ENCODE measurements at places on chromosomes 12 and 14.
A peak's percentile ranks its signal among the peaks of the same experiment; 100 is the strongest.

- DNase-seq = peak; percentile 6
These were observed 30.4 kb upstream of the IFT81 start for GRCh38 chr12:110093631-110094311.

DNA sequence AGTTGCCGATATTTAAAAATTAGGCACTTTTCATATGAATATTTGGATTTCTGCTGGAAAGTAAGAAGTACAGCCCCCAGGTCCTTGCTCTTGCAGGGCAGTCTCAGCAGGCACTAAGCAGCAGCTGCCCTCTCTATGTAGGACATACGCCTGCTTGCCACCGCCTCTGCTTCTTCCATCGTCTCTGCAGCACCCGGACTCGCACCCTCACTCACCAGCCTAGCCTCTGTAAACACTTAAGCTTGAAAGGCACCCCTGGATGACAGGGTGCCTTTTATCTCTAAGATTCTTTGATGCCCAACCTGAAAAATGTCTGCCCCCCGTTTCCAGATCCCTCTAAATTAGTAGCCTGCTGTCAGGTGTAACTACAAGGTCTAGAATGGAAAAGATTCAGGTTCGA lies 19.0 kb downstream of the OTUB2 start:
- DNase-seq = no peak

DNA sequence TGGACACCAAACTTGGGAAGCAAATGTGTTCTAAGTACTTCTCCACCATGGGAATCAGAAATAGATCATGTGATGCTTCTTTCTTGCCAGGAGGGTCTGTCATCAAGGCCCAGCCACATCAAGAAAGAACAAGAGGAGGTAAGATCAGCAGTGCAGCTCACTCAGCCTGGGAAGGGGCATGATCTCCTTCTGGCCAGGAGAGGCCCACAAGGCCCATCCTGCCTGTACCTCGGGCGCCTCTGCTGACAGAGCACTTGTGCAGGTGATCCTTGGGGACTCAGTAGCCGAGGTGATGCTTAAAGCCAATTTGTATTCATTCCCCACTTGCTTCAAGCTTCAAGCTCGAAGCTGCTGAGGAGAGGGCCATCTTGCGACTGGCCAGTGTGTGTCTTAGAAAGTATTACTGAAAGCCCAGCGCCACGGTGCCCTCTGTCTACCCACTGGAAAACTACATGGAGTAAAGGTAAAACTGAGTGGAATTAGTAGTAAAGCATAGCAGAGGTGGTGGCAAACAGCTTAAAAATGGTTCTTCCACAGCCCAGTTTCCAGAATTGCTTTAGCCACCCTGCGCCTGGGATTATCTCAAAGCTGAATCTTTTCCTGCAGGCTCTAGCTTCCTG lies 26.2 kb downstream of the RTRAF start:
- DNase-seq = no peak

DNA sequence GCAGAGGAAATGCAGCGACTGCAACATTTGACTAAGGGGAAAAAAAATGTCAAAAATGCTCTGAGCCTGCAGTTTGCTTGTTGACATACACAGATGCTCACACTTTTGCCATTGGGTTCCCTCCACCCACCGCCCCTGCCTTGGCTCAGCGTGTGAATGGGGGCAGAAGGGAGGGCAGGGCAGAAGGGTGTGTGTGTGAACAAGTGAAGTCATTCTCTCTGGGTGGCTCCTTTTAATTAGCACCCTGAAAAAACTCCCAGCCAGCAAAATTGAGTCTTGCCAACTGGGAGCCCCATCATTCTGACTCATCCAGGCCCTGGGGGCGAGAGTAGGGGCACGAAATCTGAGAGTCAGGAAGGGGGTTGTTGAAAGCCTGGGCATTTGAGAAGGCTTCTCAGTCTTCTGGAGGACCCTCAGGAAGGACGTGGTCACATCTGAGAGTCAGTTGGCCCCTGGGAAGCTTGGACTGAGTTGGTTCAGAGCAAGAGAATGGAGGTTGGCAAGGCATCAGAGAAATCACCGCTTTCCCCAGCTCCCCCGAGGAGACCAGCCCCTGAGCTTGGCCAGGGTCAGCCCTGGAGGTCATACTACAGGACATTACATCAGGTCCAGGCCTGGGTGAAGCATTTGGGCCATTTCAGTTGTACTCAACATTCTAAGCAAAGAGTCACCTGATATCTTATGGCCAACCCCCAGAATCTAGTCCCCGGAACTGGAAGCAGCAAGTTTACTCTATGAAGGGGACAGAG lies 22.7 kb upstream of the KRT78 start:
- no peak for DNase-seq

DNA sequence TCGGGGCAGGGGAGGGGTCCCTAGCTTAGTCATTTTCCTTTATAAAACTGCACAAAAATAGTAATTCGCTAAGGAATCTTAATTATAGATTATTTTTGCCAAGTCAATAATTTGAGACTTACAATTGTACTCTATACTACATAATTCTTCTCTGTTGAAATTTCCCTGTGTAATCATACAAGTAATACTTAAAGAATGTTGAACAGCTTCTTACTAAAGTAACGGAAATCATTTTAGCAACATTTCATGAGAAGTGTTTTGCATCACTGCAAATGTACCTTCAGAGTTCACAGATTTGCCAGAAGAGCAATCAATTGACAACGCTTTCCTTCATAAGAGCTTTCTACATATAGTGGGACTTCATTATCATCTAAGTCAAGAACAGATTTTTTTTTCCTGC lies 7.9 kb upstream of the GNG2 start:
- DNase-seq = no peak

DNA sequence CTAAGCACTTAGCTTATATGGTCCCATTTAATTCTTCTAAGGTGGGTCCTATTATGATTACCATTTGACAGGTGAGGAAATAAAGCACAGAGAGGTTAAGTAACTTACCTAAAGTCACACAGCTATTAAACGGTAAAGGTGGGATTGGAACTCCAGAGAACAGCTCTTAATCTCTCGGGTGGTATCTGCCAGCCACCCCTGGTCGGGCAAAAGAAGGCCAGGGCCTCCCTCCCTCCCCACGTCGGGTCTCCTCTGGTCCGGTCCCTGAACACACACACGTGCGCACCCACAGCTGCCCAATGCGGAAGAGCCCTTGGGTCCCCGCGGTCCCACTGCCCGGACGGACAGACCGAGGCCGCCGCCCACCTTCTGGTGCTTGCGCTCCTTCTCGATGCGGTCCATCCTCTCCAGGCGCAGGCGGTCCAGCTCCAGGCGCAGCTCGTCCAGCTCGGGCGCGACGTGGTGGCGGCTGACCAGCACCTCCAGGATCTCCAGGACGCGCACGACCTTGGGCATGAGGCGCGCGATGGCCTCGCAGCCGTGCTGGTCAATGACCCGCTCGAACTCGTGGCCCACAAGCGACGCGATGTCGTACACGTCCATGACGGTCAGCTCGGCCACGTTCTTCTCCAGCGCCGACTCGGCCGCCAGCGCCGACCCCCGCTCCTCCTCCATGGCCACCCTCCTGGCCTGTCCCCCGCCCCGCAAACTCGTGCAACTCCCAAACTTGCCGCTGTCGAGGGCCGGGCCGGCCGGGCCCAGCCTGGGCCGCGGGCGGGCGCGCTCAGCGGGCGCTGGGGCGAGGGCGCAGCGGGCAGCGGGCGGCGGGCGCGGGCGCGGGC lies 490 bp downstream of the RILPL1 start:
- DNase-seq = peak; percentile 73

GRCh38 chr14:68610251-68610793 lies 182.5 kb downstream of the ZFP36L1 start:
- DNase-seq = no peak

DNA sequence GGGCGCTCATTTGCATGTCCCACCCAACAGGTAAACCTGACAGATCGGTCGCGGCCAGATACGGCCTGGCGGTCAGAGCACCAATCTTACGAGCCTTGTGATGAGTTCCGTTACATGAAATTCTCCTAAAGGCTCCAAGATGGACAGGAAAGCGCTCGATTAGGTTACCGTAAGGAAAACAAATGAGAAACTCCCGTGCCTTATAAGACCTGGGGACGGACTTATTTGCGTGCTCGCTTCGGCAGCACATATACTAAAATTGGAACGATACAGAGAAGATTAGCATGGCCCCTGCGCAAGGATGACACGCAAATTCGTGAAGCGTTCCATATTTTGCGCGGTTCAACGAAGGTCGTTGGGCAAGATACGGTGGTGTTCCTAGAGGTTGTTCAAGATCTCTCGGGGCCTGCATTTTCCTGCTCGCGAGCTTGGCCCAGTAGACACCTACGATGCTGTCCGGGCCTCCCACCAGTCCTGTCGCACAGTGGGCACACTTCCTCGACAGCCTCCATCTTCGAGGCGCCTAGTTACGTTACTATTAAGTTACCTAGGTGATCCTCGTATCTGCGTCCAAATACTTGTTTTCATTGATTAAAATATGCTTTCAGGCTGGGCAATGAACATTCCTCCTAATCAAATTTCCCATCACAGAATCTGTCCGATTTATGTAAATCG lies at the start of gene RNU6-7:
TSS of gene RNU6-7 (plus strand) at position 230 of the 675 bp plus-strand sequence.
- peak; percentile 95 for DNase-seq

- DNase-seq = no peak
These were observed 1.2 kb downstream of the SNX6 start for GRCh38 chr14:34628681-34629135.

DNA sequence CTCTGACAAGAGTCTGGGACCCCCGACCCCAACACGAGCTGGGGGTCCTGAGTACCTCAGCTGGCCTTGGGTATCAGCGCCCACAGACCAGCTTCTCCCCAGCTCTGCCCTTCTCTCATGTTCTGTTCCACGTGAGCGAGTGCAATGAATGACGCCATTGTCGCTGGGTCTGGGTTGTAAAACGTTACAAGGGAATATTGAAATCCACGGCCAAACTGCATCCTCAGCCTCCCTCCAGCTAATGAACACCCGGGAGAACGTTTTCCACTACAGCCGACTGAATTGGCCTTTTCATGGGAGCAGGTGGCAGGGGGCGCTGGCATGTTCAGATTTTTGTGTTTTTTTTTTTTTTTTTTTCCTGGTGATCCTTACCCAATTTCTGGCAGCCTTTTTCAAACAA lies 34.7 kb downstream of the TBX5 start:
- peak; percentile 37 for DNase-seq

GRCh38 chr12:116480210-116480810 lies 78.9 kb upstream of the MAP1LC3B2 start:
- DNase-seq = no peak

DNA sequence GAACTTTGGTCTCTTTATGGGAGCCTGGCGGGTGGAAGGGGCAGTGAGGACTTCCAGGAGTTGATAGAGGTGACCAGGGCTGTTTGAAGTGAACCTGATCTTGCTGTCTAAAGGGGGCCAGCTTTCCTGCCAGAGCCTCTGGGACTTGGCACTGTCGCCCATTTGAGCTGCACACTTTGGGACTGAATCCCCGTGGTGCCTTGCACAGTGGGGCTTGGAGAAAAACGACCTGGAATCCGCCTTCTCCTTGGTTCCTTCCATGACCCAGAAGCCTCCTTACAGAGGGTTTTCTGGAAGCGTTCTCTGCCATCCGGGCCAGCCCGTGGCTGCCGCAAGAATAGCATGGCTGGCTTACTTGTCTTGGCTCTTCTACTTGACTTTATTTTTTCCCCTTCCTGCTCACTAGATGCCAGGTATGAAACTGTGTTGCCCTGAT lies 2.0 kb downstream of the RFLNA start:
- DNase-seq = no peak

- no peak for DNase-seq
These were observed 20.2 kb downstream of the OR4N2 start for GRCh38 chr14:19823765-19824164.

- no peak for DNase-seq
These were observed 83.6 kb downstream of the ANKS1B start for GRCh38 chr12:99901181-99901580.

- DNase-seq = no peak
These were observed 79.1 kb downstream of the GRIP1 start for GRCh38 chr12:66599816-66600215.

GRCh38 chr12:24861766-24862540 lies 86.9 kb downstream of the BCAT1 start:
- no peak for DNase-seq

DNA sequence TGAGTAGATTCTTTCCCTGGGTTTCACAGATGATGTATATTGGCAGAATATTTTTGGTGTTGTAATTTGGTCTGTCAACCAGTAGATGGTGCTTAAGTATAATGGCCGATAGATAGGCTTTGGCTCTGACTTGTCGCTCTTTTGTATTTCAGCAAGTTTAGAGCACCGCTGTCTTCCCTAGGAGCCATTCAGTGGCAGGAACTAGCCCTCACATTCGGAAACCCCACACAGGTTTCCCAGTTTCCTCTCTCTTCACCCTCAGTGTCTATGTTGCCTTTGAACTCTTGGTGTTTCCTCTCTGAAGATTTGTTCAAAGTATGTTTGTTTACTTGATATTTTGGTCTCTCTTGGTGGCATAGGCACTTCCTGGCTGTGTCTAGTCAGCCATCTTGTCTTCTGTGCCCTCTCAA lies 102.2 kb downstream of the GPHN start:
- DNase-seq = no peak

GRCh38 chr12:10771132-10771733 lies 31.2 kb downstream of the TAS2R7 start:
- DNase-seq = peak; percentile 73

- peak; percentile 88 for DNase-seq
These were observed 13.7 kb downstream of the COA8 start for GRCh38 chr14:103576371-103577024.

GRCh38 chr14:44941591-44941990 lies 20.2 kb downstream of the KLHL28 start:
- DNase-seq = no peak

DNA sequence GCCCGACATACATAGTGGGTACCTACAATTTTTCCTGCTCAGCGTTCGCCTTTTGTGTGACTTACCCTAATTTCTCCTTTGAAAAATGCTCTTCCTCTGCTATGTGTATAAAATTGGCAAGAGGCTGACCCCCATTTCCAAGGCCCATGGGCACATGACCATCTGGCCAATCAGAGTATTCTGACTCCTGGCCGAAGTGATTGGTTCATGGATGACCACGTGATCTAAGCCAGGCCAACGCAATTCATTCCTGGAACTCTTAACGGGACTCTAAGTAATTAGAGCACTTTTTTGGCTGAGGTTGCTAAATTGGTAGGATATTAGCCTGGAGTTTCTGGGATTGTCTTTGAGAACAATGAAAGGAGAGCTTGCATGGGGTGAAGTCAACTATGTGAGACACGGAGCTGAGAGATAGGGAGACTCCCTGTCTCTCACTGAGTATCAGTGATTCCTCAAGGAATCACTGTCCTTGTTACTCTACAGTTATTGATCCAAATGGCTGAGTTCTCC lies 110.1 kb upstream of the TBX3 start:
- DNase-seq = no peak

DNA sequence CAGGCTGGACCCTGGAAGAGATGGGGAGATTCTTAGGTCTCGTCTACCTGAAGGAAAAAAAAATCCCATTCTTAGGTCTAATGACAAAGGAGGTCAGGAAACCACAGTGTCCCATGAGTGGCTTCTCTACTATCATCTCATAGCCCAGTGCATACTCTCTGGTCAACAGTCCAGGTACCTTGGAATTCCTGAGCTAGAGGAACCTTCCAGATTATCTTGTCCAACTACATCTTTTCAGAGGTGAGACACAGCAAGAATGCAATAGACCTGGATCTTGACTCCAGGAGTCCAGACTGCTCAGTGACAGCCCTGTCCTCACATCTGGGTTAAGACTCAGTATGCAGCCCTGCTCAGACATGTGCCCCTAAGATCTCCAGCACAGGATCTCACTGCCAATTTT lies 177.5 kb upstream of the NOS1 start:
- DNase-seq = no peak

- DNase-seq = no peak
These were observed 341.9 kb downstream of the GXYLT1 start for GRCh38 chr12:41802803-41803202.

Data from eye (tissue), 1 donor.